ENCODE measurements at places on chromosomes 3 and 15.

GRCh38 chr3:170738766-170739165 lies 131.2 kb downstream of the RPL22L1 start:
- no peak for DNase-seq

DNA sequence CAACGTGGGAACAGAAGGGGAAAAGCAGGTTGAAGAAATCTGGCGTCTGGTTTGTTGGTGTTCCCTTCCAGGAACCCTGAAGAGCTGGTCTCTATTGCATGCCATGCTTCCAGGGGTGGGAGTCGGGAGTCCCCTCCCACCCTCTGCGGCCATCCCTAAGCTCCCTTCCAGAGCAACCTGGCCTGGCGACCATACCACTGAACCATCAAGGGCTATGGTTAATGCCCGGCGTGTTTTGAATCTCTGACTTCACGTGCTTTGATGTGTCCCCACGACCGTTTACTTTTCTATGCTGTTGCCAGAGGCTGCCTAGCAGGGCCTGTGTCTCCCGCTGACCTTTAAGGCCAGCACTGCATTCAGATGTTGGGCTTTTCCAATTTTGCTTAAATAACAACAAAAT lies 696 bp upstream of the SNRK start:
- DNase-seq, result no peak

- no peak for DNase-seq
Observed at GRCh38 chr3:161475905-161476304, 20.7 kb upstream of the OTOL1 start.

DNA sequence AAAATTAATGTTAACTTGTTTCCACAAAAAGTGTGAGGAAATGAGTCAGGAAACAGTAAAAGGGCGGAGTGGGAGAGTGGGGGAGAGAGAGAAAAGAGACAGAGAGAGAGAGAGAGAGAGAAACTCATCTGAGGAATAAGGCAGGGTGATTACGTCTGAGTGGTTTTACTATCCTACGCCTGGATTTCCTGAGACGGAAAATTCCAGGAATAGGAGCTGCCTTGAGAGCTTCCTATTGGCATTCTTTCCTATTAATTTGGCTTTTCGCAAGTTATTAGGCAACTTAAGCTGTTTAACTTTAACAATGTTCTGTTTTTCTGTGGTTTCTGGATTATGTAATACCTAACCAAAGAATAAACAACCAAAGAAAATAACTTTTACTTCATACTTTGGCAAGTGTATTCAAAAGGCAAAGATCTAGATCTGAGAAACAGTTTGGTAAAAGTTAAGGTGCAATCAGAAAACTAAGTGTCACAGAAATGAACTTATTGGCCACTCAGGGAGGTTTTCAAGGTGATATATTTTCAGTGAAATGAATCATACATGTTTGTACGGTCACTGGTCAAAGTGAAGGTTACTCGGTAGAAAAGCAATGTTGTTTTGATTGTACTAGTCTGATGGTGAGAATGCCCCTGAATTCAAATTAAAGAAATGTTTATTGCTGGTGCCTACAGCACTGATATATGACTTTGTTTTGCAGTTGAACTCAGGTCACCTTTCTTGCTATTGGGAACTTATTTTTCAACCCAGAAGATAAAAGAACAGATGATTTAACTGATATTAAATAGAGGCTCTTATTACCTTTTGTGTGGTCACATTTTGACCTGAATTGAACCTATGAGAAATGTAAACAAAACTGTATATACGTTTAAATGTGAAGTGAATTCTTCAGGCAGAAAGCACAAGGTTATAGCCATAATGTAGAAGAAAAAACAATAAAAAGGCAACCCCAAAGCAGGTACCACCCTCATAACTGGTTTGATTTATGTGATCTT lies 39.9 kb upstream of the TNFSF10 start:
- DNase-seq, result no peak

GRCh38 chr3:122458992-122459391 lies 43.1 kb upstream of the WDR5B start:
- DNase-seq, result peak; percentile 28

DNA sequence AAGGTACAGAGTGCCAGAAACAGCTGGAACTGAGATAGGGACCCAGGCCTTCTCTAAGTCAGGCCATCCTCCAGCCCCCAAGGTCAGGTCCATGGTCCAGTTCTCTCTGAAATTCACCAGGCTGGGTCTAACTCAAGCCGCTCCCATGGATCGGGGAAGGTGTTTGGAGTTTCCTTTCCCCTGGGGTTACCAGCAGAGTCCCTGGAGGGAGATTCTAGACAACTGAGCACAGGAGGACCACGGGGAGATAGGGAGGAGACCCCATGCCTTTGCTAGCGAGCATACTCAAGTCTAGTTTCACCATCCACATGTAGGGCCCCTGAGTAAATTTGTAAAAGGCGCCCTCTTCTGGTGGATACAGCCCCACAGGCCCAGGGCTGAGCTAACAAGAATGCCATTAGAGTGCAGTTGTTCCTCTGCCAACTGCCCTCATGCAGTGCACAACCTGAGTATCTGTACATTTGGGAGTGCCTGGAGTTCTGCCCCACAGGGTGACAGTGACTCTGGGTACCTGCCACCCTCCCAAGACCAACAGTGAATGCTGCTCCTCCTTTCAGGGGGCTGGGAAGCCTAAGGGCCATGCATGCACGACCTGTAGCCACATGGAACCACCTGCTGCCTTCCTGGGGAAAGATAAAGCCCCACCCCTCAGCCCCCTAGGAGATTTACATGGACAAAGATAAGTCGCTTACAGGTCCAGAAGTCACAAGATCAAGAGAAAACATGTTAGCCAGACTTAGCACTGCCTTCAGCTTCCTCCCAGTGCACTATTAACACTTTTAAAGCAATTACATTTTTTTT lies 89.0 kb downstream of the IQSEC1 start:
- DNase-seq, result no peak

DNA sequence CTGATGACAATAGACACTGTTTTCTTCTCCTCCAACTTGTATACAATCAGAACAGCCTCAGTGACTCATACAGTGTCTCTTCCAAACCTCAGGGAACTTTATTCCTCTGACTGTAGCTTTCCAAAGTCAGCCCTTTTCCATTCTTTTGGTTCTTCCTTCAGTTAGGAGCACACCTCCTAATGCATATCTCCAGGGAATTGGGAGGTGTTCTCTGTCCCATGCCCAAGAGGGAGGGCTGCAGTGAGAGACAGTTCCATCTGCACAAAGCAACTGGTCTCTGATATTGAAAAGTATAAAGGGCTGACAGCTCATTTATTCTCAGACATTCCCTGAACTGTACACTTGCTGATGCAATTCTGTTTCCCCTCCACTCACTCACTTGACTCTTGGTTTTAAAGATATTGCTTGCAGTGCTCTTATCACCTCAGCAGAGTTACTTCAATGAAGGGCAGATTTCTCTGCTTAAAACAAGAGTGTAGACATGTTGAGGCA lies 337.8 kb upstream of the TBC1D5 start:
- DNase-seq, result no peak

DNA sequence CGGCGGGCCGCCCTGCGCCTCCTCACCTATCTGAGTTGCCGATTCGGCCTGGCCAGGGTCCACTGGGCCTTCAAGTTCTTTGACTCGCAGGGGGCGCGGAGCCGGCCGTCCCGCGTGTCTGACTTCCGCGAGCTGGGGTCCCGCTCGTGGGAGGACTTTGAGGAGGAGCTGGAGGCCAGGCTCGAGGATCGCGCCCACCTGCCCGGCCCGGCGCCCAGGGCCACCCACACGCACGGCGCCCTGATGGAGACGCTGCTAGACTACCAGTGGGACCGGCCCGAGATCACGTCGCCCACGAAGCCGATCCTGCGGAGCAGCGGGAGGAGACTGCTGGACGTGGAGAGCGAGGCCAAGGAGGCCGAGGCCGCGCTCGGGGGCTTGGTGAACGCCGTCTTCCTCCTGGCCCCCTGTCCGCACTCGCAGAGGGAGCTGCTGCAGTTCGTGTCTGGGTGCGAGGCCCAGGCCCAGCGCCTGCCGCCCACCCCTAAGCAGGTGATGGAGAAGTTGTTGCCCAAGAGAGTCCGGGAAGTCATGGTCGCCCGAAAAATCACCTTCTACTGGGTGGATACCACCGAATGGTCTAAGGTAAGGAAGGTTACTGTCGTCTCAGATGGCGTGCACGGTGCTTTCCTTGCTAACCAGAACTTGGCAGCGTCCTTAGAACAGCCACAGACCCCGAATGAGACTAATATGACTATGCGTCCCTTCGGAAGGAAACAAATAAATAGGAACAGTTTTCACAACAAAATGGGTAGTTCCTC lies 567 bp downstream of the TICRR start:
- no peak for DNase-seq

DNA sequence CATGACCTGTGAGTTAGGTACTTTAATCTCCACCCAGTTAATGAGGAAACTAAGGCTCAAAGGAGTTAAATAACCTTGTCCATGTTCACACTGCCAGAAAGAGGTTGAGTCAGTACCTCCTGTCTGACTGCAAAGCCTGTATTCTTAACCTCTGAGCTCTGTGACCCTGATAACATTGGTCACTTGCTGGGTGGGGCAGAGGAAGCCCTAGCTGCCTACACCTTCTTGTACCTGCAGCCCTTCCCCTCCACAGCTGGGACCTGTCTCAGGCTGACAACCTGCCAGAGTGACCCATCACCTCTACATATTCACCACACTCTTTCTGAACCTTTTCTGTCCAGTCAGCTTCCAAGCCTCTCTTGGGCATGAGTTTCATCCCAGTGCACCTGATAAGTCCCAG lies 106.1 kb upstream of the HES1 start:
- no peak for DNase-seq

- DNase-seq, result no peak
Observed at GRCh38 chr3:53844262-53845102, 1.7 kb downstream of the CHDH start.

DNA sequence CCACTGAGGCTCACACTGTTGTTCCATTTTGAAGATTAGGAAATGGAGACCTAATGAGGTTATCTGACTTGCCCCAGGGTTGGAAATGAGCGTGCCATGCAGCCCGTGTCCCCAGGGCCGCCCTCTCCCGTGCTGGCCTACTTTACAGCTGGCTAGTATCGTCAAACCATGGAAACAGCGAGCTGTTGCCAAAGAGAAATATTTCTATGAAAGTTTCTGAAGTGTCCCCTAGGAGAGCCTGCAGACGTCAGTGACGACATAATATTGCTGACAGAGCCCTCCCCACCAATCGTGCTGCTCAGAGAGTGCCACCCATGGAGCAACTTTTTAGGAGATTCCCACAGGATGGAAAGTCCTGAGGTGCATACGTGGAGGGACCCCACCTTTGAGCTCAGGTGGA lies 11.2 kb upstream of the FAM174B start:
- no peak for DNase-seq

DNA sequence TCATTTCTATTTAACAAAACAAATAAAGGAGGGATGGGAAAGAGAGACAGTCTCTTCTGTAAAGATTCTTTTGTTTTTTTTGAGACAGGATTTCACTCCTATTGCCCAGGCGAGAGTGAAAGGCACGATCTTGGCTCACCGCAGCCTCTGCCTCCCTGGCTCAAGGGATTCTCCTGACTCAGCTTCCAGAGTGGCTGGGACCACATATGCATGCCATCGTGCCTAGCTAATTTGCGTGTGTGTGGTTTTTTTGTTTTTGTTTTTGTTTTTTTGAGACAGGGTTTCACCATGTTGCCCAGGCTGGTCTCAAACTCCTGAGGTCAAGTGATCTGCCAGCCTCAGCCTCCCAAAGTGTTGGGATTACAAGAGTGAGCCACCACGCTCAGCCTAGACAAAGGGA lies 23.3 kb downstream of the STAG1 start:
- peak; percentile 39 for DNase-seq

GRCh38 chr3:132209855-132210254 lies 107.4 kb upstream of the ACP3 start:
- DNase-seq, result no peak

DNA sequence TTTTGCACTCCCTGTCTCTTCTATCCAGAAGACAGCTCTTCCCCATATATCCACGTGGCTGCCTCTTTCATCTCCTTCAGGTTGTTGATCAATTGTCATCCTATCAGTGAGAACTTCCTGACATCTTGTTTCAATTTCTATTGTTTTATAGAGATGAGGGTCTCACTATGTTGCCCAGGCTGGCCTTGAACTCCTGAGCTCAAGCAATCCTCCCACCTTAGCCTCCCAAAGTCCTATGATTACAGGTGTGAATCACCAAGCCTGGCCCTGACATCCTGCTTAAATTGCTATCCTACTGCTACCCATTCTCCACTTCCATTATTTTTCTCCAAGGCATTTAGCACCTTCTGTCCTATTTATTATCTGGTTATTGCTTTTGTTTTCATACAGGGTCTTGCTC lies 44.9 kb upstream of the IREB2 start:
- no peak for DNase-seq

GRCh38 chr3:149180057-149180573 lies 41.5 kb downstream of the CP start:
- DNase-seq, result peak; percentile 94

GRCh38 chr3:43996379-43997301 lies 245.0 kb upstream of the TOPAZ1 start:
- DNase-seq, result no peak

DNA sequence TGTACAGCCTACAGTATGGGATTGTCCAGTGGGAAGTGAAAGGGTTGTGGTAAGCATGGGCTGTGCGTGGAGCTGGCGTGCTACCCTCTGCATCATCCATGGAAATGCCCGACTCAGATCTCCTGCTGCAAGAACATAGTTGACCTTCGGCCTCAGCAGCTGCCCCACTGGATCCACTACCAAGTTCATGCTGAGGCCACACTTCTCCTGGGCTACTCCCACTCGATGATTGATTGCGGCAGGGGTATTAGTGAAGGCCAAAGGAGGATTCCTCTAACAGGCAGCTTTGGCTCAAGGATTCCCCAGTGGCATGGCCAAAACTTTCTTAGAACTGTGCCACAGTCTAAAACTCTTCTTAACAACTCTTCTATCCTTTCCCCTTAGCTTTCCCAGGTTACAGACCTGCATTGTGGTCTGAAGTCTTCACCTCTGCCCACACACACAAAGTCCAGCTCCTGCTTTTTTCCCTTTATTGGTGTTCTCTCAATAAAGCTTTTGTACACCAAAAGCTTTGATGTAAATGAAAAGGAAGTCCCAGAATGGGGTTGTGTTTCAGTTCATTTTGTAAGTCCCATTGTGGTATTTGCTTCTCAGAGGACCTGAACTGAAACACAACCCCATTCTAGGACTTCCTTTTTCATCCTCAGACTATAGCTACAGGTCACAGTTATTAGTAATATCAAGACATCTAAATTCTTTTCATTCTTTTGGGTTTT lies 4.9 kb upstream of the TBC1D5 start:
- no peak for DNase-seq

GRCh38 chr3:161682715-161683114 lies 186.1 kb downstream of the OTOL1 start:
- no peak for DNase-seq

- no peak for DNase-seq
Observed at GRCh38 chr15:63677778-63678177, 80.6 kb downstream of the FBXL22 start.

DNA sequence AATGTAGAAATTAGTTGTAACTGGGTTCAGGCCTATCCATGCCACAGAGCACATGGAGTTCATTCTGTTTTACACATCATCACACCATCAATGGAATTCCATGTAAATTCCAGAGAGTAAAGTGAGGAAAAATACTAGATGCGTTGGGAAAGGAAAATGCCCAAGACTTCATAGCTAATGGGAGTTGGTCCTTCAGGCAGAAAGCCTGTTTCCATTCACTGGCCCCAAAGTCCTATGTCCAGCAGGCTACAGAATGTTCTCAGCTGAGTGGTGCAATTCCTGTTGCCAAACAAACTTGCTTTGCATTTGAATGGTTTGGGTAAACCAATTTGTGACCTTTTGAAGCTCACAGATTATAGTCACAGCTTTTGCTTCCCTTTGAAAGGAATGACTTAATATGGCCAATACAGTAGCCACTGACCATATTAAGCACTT lies 164.6 kb upstream of the PFN2 start:
- DNase-seq, result no peak
